ENCODE measurements at places on chromosomes 2 and 18.

DNA sequence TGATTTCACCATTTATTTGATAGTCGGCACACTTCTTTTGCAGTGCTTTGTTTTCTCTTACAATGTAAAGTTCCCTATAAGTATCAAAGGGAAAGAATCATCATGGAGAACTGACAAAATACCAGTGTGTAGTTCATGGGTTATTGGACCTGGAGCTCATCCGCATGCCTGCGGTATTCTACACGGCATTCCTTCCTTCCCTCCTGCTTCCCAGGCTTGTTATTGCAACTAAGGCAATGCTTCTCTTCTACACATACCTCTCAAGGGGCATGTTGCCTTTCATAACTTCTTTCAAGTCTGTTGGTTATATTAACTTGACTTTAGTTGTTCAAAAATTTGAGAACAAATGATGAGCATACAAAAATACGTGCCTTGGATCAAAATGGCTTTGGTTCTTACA is 24.3 kb upstream of the FAP start:
- DNase-seq, result no peak

DNA sequence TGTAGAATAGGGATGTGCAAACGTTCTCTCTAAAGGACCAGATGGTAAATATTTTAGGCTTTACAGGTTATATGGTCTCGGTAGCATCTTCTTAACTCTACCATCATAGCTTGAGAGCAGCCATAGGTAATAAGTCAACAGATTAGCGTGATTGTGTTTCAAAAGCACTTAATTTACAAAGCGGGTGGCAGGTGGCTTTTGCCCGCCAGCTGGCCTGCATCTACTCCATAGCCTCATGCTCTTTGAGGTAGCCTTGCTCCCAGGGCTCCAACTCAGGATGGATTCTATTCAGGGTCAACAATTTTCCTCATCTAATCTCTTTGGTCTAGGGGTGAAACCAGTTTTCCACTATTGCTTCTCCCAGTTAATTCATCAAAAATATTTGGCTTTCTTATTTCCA is 5.0 kb upstream of the ATP9B start:
- DNase-seq, result no peak

DNA sequence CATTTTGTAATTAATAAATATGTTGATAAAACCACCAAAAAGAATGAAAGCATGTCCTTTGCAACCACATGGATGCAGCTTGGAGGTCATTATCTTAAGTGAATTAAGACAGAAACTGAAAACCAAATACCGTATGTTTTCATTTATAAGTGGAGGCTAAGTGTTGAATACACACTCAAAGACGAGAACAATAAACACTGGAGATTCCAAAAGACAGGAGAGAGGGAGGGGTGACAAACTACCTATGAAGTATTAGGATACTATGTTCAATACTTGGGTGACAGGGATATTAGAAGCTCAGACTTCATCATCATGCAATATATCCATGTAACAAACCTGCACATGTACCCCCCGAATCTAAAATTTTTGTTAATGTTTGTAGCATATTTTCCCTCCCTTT is 7.0 kb downstream of the ERLEC1 start:
- DNase-seq, result no peak

- DNase-seq, result no peak
Observed at GRCh38 chr2:177921726-177922125, 150.9 kb downstream of the PDE11A start.

- no peak for DNase-seq
Observed at GRCh38 chr2:19865151-19865550, 36.6 kb downstream of the TTC32 start.
